IgD-negative memory B cell (primary cell): ENCODE measurements at places on chromosomes 3 and 15. TPM values are rescaled to one million over a fixed set of nuclear protein-coding genes. Genes with fewer than 3 reads are reported as not detected.

GOLGA8J gene
- polyA plus RNA-seq = not detected

C3orf22 gene
- not detected for polyA plus RNA-seq

GABRB3 gene
- polyA plus RNA-seq = not detected

CCK gene
- not detected for polyA plus RNA-seq

PRICKLE2 gene
- 0.73 TPM for polyA plus RNA-seq

GP9 gene
- 4.3 TPM for polyA plus RNA-seq

IQCH gene
- polyA plus RNA-seq = 0.13 TPM

XCR1 gene
- not detected for polyA plus RNA-seq

MCTP2 gene
- 12.2 TPM for polyA plus RNA-seq
